ENCODE measurements at places on chromosomes 5 and 9.

DNA sequence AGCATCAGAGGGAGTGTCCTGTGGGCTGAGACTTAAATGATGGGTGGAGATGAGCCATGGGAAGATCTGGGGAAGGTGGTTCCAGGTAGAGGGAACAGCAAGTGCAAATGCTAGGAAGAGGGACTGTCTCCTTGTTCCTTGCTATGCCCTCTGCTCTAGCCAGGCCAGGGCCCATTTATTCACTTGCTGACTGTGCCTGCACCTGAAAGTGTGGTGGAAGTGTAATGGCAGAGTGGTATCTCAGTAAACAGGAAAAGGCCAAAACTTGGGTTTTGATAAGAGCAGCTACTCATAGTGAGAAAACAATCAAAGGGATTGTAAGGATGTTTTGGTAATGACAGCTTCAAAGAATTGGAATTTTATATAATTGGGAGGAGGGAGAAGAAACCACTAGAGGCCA, 32.4 kb downstream of the TLE4 start:
- no peak for DNase-seq

- DNase-seq = no peak
Measured at GRCh38 chr5:157506066-157506590, 46.1 kb downstream of the NIPAL4 start.

DNA sequence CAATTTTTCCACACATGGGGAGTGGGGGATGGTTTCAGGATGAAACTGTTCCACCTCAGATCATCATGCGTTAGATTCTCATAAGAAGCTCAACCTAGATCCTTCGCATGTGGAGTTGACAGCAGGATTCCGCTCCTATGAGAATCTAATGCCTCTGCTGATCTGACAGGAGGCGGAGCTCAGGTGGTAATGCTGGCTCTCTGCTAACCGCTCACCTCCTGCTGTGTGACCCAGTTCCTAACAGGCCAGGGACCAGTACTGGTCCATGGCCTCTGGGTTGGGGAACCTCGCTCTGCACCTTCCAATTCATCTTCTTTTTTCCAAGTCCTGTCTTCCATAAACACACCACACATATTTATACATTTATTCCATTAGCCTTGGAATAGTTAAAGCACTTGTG, 33.0 kb downstream of the POU5F2 start:
- DNase-seq = no peak

DNA sequence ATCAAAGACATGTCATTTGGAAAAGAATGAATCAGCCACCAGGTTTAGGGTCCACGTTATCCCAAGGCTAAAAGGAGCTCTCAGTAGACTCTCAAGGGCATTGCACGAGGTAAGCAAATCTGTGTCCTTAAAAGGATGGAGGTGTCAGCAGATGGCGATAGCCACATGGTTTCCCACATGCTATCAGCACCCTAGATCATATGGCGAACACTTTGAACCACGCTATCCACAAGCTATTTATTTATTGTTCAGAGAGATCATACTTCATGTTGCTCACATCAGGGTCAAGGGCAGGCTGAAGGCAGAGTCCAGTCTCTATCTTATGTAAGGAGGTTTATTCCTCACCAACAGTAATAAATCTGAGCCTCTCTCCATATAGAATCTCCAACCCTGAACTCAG, 43.7 kb downstream of the CDH6 start:
- peak; percentile 7 for DNase-seq

DNA sequence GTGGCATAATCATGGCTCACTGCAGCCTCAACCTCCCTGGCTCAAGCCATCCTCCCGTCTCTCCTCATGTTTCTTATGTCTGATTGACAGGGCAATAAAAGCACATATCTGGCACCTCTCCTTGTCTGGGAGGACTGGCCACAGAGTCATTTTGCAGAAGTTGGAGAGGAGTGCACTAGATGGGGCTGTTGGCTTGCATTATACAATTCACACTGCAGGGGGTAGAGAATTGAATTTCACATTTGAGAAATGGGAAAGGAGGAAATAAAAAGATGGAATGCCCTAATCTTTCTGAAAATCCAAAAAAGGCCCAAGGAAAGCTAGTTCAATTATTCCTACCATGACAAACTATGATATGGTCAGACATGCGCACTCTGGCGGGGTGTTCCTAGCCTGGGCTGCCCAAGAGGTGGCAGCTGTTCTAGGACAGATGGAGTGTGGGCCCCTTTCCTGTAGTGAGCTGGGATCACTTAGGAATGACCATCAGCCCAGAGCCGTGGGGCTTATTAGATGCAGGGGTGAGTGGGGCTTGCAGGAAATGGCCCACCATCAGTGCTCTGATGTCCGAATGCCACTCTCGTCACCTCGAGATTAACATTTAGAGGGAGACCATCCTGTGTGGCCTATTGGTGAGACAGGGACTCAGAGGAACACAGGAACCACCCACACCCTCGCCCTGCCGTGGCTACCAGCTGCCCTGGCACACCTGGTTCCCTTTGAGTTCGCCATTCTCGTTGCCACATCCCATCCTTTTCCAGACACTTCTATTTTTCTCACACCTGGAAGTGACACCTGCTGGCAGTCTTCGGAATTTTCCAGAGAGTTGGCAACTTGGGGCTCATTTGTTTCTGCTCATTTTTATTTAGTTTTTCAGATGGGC, 21.8 kb upstream of the ANKRD18A start:
- DNase-seq = peak; percentile 13

- DNase-seq = no peak
Measured at GRCh38 chr9:108052431-108053080, 563.0 kb upstream of the KLF4 start.

DNA sequence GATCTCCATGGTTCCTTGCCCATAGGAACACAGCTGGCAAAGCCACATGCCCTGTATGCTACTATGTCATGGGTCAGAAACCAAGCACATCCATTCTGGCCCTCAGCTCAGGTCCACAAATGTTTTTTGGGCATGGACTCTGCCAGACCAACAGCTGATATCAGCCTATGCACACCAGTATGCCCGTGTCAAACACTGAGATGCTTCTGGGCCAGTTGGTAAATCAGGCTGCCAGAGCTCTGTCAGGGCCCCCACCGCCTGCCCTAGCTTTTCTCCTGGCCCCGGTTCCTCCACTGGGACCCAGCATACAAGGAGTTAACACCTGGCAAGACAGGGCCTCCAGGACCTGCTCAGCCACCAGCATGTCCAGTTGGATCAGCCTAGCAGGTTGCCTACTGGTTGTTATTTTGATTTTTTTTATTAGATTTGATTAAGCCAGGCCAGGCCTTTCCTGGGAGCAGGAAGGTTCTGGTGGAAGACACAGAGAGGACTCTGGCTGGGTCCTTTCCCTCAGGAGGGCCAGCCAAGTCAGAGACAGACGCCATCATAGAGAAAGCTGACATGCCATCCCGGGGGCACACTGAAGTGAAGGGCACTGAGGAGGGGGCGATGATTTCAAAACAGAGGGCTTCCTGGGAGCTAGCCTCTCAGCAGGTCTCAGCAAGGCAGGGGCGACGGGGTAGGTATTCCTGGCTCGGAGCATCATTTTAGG, 65.8 kb downstream of the TSTD2 start:
- DNase-seq = no peak
